ENCODE measurements at places on chromosomes 6 and 20.

DNA sequence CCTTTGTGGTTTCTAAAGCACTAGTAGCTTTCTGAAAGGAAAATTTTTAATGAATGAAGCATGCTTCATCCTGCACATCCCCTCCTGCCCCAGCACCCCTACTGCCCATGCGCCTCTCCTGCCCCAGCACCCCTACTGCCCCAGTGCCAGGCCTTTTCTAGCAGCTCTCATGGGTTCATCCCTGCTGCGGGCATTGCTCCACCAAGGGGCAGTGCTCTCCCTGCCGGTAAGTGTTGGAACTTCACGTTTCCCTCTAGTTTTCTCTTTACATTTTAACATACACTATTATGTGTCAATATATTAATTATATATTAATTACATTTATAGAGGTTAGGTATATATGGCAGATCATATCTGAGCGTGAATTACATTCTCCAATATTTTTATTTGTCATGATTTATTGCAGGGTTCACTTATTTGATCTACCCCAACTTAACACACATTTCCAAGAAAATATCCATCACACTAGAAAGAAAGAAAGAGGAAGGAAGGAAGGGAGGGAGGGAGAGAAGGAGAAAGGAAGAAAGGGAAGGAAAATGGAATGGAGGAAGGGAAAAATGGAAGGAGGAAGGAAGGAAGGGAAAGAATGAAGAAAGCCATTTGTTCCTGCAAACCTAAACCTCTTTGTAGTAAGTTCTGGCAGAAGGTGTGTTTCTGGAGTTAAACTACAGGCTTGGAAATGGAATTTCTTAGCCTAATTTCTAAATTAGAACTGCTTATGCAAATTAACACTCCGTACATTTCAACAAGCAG, 46.8 kb downstream of the CEP43 start:
- DNase-seq = no peak

DNA sequence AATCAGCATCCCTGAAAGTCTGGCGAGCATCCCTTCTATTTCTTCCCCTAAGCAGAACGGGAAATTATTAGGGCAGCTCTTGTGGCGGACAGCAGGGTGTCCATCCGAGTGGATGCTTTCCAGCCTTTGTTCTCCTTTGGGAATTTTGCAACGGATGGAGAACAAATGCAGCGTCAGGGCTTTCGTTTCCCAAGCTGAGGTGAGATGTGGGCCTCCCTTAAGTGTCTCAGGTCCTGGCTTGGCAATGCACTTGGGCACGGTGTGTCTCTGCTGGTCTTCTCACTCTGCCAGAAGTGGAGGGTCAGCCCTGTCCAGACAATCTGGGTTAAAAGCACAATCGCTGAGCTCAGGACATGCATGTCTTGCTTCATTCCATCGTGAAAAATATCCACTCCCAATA, 43.5 kb downstream of the FOXA2 start:
- DNase-seq = no peak

DNA sequence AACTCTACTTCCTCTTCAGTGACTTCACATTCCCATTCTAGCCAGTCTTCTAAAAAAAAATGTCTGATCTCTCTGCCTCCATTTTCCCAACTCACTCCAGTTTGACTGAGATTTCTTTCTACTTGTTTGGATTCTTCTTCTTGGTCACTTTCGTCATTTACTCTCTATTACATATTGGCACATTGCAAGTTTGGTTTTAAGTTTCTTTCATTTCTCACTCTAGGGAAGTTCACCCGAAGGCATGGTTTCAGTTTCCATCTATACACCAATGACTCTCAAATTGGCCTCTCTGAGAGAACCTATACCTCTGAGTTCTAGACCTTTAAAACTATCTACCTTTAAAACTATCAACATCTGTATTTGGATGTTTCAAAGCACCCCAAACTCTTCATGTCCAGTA, 51.3 kb downstream of the CD109 start:
- DNase-seq = no peak

GRCh38 chr20:48620507-48621375, 207.1 kb downstream of the PREX1 start:
- DNase-seq = peak; percentile 81

DNA sequence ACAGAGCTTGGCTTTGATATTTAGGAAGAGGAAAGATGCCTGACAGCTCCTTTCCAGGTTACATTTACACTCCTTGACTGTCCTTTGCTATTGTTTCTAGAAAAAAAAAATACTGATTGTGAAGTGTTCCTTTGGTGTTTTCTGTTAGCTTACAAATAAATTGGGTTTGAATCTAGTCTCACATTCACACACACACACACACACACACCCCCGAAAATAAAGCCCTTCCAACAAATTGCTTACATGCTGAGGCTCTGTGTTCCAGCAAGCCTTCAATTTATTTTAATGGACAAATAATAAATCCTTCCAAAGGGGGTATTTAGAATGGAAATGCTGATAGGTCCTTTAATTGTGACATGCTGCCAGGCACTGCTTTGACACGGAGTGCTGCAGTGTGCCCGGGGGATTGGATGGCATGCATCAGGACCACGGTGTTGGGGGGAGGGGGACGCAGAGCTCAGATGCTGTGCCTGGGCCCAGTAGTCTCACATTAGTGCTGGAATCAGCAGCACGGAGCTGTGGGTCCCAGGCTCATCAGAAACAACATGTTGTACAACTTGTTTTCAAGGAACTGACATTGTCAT, 199.9 kb downstream of the CD83 start:
- no peak for DNase-seq

DNA sequence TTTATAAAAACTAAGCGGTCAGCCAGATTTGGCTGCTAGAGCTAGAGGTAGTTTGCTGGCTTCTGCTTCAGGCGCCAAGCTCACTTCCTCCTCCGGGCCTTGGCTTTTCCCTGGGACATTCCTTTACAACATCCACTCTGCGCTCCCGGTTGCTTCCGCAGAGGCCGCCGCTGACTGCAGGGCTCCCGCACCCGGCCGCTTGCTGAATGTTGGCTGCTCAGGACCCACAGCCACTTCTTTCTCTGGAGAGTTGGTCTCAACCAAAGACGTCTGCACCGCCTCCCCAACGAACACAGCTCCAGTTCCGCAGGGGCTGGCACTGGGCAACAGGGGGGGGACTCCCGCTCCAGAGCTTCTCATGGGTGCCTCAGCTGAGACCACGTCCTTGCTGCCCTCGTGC, 282.8 kb downstream of the TFAP2C start:
- no peak for DNase-seq

- no peak for DNase-seq
Observed at GRCh38 chr6:110885526-110885925, 10.9 kb downstream of the AMD1 start.

GRCh38 chr6:41713159-41713649, 22.2 kb downstream of the TFEB start:
- DNase-seq = peak; percentile 35

DNA sequence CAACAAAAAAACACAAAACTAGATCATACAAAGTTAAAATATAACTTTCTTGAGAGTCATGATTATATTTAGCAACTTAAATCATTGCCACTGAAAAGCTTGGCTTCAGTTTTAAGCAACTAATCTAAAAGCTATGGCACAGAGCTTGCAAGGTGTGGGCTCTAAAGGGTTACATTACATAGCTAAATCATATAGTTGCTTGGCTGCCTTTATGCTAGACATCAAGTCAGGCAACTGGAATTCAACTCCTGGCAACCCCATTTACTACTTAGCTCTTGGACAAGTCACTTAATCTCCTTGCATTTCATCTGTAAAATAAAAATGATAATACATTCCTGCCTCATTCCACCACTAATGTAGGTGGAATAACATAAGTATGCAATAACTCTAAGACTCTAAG, 40.9 kb upstream of the GCM1 start:
- DNase-seq = no peak

DNA sequence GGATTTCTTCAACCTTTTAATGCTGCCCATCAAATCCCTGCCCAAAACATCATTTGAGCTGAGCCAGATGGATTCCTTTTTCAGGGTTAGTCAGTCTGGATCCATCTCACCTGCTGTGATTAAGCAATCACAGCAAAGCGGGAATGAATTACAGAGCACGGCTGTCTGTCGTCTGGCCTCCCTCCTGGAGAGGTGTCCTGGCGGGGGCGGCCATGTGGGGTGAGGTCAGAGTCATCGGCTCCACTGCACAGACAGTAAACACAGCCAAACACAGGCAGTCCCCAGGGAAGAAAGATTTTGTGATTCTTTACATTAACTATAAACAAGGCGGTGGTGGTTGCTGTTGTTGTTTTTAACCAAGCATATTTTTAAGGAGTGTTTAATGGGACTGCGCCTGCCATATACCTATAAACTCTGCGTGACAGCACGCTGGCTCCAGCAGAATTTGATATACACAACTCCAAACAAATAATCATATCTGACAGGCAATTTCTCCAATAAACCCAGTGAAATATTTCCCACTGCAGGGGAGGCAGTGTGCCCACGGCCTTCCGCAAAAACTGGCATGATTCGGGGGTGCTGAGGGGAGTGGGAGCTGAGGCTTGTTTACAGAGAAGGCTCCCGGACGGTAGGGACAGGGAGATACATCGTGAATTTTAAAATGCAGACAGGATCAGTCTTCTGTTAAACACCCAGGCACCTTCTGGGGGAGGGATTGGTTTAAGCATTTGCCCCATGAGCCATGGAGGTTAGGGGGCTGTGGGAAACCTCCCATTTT, 232.0 kb upstream of the PMEPA1 start:
- no peak for DNase-seq

- DNase-seq = peak; percentile 20
Observed at GRCh38 chr20:18056174-18057100, 1.3 kb downstream of the OVOL2 start.

DNA sequence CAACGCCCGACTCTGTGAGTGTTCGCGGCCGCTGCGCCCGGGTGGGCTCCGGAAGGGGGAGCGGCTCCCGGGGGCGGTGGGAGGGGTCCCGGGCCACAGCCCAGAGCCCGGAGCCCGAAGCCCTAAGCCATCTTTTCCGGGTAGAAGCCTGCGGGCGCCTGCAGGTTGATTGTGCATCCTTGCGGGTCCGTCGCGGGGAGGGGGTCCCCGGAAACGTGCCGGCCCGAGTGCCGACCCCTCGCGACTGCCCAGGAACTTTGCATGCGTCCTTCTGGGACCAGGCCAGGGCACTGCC, 413 bp downstream of the PTPRA start:
- DNase-seq = peak; percentile 40

- DNase-seq = no peak
Observed at GRCh38 chr6:90098001-90098531, 198.6 kb downstream of the BACH2 start.

DNA sequence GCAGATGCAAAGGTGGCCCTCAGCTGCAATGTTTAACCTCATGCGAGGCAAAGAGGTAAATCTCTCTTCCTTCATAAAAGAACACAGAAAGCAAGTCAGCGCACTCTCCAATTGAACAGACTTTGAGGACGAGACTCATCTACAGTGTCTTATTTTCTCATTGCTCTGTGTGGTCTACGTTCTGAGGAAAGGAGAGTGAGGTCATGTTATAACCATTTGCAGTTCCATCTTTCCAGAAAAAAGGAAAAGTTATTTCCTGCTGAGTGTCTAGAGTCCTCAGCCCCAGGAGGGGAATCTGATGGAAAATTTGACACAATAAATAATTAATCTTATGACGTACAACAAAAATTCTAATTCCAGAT, 35.6 kb upstream of the THBS2 start:
- DNase-seq = no peak

GRCh38 chr6:108142240-108142639, 23.6 kb upstream of the NR2E1 start:
- no peak for DNase-seq

DNA sequence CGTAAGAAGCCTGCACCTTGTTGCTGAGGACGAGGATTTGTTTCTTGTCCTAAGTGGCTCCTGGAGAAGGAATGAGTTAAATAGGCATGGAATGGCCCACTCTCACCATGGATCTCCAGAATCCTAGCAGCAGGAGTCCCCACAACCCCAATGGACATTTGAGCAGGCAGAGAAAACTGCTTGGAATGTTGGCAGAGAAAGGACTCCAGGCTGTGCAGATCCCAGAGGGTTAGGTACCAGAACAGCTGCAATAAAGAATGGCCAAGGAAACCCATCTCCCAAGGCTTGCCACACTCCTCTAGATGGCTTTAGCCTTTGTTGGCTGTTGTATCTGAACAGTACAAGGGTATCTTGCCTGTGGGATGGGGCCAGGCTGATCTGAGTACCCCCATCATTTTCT, 1415.7 kb upstream of the ADGRB3 start:
- DNase-seq = no peak

GRCh38 chr6:155595284-155595683, 139.6 kb upstream of the NOX3 start:
- no peak for DNase-seq

All from NCI-H1092 (cell line).